CD4-positive, alpha-beta T cell treated with Interleukin-10 for 1 hour (primary cell): ENCODE measurements at places on chromosomes 5 and 9.

GRCh38 chr9:98132158-98132557, 13.1 kb upstream of the TRIM14 start:
- DNase-seq: no peak

GRCh38 chr5:84063041-84063440, 321.6 kb downstream of the EDIL3 start:
- DNase-seq: no peak

GRCh38 chr5:140075371-140075770, 32.3 kb upstream of the NRG2 start:
- DNase-seq: no peak

DNA sequence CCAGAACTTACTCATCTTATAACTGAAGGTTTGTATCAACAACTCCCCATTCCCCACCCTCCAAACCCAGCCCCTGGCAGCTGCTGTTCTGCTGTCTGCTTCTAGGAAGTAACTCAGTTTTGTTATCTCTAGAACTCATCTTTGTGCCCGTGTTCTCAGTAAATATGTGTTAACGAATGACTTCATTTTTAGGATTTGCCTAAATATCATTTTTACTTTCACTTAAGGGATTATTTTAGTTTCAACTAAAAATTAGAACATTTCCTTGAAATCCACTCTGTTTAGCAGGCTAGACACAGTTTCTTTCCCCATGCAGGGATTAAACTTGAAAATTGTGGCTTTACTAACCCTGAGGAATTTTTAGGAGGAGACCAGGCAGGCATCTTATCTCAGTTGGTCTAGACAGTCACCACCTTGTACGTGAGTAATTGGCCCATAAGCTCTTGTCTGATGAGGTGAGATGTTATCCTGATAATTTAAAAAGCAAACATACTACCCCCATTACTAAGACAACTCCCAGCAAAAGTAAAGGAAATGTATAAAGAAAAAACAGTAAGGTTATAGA, 68.2 kb upstream of the TNFAIP8 start:
- peak; percentile 65 for DNase-seq

DNA sequence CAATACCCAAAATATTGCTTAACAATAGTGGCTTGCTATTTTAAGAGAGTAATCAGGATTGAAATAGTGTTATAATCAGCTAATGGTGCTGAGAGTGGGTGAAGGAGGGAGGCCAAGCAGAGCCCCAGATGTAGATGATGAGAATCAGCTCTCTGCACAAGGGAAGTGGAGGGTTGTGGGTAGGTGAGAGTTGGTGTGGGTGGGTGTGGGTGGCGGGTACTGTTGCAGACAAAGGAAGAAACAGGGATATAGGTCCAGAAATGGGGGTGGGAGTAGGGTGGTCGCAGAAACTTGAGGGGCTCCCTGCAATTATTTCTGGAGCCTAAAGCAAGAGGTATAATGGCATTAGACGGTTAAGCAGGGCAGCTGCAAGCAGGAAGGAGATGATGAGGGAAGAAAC, 7.4 kb upstream of the ADCY2 start:
- DNase-seq: no peak

DNA sequence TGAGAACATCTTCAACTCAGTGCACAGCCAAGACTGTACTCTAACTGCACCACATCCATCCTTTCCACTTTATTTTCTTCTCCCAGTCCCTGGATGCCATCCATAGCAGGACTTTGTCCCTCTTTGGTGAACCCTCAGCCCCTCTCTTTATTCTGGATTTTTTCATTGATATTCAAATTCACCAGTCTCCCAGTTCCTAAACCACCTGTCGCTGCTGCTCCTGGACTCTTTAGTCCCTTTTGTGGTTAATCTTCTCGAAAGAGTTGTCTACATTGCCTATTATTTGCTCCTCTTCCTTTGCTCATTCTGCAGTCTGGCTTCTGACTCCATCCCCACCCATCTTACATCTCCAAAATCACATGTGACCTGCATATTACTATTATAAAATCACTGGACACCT, 59.4 kb upstream of the ZSWIM6 start:
- no peak for DNase-seq

GRCh38 chr5:72465066-72465465, 42.1 kb downstream of the ZNF366 start:
- DNase-seq: no peak

GRCh38 chr5:111237470-111237869, 13.3 kb downstream of the CAMK4 start:
- DNase-seq: no peak

DNA sequence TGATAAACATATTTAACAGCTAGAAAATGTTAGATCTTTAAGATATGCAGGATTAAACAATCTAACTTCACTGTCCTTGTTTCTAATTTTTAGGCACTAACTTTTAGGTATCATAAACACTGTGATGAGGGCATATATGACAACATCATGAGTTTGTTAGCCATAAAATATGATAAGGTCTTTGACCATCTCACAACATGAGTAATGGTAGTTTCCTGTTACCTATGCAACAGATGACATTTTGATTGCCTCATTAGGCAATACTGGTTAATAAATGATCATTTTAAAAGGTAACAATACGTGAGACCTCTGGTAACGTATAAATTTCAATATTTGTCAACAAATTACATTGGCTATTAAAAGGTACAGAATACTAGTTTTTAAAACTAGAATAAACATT, 613.5 kb downstream of the PDE4D start:
- no peak for DNase-seq

GRCh38 chr9:1034271-1034670, 15.9 kb upstream of the DMRT2 start:
- no peak for DNase-seq

- DNase-seq: no peak
Measured at GRCh38 chr9:109179801-109180523, 12.9 kb upstream of the FRRS1L start.

DNA sequence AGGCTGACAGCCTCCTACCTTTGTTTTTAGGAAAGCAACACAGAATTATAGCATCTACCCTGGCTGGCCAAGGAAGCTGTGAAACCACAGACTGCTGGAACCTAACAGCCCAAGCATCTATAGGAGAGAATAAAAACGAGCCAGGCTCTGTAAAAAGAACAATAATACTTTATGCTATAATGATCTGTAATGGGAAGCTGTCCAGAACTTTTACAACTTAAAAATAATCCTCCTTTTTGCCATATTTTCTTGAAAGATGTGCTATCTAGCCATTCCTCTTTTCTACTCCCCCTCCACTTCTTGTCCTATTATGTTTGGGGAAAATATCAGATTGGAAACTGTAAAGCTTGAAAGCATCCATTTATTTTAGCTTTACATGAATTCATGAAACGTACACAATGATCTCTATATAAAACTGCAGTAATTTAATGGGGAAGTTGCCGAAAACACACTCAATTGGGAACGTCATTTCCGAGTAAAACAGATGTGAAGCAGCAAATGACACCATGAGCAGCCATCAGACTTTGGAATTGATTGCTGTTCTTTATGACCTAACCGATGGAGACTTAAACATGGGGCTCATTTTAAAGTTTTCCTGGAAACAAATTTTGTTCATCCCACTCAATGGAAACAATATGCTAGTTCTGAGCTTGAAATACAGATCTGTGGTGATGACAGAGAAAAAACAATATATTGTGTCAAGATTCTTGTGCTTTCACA, 450.3 kb upstream of the CLINT1 start:
- no peak for DNase-seq

DNA sequence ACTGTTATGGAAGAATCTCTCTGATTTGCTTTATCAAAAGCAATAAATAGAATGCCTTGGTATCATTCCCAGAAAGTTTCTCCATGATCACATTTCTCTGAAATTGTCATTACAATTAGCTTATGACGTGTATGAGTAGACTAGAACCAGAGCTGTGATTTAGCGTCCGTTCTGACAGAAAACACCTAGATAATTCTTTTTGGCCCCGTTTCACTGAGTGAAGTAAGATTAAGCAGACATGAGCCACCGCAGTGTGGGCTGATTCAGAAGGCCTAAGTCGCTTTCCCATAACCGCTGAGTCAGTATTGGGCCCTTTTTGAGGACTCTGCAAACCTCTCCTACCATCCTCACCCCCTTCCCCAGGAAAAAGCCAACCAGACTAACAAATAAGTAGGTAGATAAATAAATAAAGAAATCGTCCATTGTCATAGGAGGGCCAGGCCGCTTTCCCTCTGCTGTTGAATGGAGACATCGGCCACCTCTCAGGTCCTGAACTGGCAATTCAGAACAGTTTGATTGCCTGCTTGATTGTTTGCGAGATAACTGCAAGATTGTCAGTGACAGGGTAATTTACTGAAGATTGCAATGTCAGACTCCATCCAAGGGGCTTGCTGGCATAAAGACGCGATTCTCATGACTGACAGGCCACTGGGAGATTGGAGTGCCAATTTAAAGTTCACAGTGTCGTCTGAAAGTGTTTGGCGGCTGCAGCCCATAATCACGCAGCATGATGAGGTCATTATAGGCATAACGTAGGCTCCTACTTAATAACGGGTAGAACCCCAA, 105.0 kb upstream of the WWC1 start:
- DNase-seq: no peak

DNA sequence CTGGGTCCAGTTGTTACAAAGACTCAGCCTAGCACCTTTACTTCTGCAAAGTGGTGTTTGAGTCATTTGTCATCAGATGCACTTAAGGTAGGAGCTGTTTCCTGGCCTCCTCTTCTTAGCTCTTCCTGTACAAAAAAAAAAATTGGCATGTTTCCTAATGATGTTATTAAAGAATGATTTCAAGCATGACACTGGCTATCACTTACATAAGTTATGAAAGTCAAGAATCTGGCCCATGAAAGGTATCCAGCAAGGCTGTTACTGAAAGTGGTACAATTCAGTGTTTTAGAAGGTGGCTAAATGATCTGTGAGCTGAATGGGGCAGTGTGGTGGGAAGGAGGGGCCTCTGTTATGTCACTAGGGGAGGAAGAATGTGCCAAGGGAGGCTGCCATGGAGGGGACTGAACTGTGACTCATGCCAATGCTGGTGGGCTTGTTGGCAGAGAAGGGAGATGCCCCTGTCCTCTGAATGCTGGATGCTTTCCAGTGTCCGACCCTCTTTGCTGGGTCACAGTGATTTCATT, 175.1 kb upstream of the MAP1B start:
- DNase-seq: no peak

DNA sequence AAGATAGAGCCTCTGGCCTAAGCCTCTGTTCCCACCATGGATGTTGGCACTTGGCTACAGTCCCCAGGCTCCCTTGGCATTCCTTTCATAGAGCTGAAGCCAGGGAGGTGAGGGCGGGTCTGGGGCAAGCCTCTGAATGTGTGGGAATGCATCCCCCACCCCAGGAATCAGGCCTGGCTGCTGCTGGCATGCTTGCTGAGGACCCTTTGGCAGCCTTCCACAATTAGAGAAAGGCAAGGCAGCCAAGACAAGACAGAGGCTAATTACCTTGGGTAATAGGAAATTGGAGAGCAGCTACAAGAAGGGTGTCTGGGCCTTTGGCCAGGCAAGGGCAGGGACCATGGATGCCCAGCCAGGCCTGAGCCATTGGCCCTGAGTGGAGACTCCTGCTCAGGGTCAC, 204.4 kb upstream of the TRIM32 start:
- no peak for DNase-seq

DNA sequence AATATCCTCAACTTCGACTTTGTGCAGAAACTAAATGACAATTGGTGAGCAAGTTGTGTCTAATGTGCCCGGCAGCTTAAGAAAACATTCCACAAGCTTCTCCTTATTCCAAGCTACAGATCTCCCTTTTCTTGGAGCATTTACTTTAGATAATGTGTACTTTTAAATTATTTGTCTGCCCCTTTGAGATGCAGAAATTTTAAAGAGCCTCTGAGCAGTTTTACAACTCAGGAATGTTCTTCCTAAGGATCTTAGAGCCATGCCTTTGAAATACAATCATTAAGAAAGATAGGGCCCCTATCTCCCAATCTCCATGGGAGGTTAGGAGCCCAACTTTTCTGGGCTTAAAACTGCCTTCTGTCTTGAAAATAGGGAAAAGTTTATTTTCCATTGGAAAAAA, 723.7 kb upstream of the COX7C start:
- DNase-seq: no peak

DNA sequence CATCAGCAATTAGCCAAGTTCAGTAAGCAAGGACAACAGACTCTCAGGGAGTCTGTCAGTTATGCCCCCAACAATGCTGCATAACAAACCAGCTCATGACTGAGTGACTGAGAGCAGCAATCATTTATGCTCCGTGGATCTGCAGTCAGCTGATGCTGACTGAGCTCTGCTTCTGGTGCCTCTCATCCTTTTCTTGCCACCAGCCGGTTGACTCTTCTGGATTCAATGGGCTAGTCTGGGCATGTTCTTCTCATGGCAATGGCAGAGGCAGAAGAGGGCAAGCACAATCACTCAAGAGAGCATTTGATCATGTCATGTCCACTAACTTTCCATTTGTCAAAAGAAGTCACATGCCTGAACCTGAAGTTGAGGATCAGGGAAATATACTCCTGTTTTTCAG, 157.0 kb upstream of the NTRK2 start:
- DNase-seq: no peak

- no peak for DNase-seq
Measured at GRCh38 chr5:153439130-153439529, 51.3 kb upstream of the GRIA1 start.

DNA sequence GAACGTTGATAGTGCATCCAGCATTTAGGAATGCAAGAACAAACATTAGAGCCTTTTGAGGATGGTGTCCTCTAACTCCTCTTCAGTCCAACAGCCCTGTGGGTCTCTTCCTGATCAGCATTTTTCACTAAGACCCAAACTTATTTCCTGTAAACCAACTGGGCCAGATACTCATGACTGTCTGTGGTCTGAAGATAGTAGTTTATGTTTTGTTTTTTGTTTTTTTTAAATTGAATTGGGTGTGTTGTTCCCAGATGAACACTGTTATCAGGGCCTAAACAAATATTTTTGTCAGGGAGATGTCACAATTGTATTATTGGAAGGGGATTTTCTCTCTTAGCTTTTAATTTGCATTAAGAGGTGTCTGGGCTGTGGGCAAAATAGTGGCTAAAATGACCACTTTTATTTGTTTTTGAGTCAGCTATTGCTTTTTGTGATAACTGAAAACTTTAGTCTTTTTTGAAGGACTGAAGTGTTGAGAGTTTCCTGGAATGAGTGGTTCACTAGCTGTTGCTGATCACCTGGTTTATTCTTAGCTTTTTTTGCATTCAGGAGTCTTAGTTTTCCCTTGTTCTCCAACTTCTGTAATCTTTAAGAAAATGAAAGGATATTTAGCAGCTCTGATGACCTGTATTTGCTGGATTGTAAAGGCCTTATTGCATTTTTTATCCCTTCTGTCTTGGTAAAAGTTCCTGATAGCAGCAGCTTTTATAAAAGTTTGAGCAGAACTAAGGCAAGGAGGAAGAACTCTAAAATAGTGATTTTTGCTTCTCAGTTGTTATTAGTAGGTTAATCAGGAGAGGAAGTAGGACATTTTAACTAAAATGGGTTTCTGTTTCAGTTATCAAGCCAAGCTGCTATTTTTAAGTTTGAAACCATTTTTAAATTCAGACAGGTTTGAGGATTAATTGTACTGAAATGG, 5.5 kb downstream of the MAN2A1 start:
- DNase-seq: no peak

DNA sequence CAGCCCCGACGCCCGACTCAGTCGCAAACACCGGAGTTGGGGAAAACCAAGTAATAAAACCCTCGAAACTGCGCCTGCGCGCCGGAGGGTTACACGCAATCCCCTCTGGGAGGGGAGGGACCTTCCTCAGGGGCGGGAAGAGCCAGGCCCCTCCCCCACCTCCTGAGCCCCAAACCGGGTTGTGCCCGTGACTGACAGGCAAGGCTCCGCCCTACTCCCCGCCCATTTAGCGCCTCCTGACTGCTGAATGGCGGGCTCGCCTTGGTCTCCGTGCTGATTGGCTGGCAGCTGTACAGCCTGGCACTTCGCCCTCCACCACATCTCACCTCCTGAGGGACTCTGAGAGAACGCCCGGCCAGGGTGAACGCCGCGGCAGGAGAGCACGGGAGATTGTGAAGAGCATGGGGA, at the start of gene PRDM9:
Gene PRDM9, plus strand, starts transcription at position 332 of the 408 bp plus-strand sequence. CDS start 1,425 bp downstream, outside the sequence.
- peak; percentile 28 for DNase-seq
